ENCODE measurements at places on chromosomes 7 and 10.

DNA sequence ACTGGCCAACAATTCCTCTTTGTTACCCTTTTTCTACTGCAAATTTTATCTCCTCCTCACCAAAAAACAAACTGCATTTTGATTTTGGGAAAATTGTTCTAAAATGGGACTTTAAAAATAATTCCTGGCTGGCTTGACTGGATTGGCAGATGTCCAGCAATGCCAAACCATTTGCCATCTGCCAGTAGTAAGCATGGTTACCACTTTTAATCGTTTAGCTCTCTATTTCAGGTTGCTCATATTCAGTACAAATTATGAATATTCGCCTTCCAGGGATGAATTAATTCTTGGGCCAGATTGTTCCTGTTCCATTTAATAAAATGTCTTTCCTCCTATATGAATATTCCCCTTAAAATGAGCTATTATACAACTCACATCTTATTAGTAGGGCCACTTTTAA is 35.7 kb downstream of the SMNDC1 start:
- DNase-seq, result no peak

DNA sequence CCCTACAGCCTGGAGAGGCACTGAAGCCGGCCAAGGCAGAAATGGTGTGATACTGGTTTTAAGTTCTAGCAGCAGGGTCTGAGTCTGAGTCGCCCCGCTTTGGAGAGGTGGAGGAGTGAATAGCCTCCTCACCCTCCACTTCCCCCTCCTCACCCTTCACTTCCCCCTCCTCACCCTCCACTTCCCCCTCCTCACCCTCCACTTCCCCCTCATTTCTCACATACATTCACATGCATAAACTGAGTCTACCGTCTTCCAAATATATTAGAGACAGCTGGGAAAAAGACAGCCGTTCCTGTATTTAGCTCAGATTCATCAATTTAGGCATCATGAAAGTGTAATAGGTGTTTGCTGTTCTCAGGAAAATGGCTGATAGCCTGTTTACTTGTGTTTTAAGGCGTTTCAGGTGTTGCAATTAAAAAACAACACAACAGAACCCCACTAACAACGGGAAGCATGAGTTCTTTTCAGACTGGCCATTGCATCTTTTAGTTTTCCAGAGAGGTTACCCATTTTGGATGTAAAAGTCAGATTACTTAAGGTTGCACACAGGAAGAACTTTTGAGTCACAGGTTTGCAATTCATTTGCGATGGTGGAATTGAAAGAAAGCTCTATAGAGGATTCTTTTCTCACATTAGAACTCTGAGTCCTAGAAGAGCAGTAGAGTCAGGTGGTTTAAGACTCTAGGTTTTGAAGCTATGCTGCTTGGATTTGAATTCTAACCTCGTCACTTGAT is 861 bp downstream of the NRBF2 start:
- DNase-seq, result no peak

GRCh38 chr10:93541402-93542357 is 24.8 kb upstream of the FFAR4 start:
- no peak for DNase-seq

DNA sequence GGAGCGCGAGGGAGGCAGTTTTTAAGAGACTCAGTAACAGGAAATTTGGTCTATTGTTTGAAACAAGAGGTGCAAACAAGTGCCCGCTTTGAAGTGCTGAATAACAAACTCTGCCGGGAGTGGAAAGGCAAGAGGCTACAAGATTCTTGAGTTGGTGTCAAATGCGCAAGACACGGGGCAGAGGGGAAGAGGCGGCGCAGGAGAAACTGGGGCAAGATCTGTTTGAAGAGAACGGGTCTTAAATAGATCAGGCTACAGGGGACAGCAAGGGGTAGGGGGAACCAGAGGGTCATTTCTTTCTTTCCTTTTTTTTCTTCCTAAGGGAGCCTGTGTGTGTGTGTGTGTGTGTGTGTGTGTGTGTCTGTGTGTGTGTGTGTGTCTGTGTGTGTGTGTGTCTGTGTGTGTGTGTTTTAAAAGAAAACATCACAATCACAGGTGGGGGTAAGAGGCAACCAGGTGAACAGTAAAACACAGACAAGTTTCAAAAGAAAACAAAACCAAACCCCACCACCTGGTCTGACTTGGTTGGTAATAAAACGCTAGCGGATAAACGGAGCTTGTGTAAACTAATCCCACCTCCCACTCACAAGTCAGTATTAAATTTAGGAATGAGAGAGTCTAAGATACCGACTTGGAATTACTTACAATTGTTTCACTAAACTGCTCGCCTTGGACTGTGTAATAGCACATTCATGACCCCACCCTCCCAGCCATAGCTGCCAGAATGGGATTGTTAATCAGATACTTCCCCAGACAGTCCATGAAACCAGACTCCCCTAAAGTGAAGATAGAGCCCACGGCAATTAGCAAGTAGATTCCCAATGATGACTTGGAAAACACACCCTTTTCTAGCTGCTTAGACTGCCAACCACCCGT is 13.1 kb upstream of the CUX1 start:
- DNase-seq, result no peak

GRCh38 chr7:156823435-156823834 is 69.5 kb downstream of the LMBR1 start:
- no peak for DNase-seq

DNA sequence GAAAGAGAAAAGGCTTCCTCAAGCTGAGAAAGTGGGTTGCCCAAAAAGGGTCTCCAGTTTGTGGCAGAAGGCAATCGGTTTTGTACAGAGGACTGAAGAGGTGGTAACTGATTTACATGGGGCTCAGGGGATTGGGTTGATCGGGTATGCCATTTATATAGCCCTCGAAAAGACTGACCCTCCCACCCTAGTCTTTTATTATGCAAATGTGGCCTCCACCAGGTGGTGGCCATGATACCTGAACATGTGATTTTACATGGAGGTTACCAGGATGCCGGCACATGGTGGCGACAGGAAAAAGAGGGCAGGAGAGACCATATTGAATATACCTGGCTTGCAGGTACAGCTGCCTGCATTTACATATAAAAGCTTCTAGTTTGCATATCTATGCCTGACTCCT is 36.7 kb downstream of the ATE1 start:
- DNase-seq, result no peak

GRCh38 chr7:590731-591551 is 71.3 kb upstream of the PDGFA start:
- no peak for DNase-seq
